NCI-H446 (cell line): ENCODE measurements at places on chromosomes 4 and X.
A peak's percentile ranks its signal among the peaks of the same experiment; 100 is the strongest.

- no peak for DNase-seq
Measured at GRCh38 chrX:41664375-41664901, 24.3 kb upstream of the GPR34 start.

DNA sequence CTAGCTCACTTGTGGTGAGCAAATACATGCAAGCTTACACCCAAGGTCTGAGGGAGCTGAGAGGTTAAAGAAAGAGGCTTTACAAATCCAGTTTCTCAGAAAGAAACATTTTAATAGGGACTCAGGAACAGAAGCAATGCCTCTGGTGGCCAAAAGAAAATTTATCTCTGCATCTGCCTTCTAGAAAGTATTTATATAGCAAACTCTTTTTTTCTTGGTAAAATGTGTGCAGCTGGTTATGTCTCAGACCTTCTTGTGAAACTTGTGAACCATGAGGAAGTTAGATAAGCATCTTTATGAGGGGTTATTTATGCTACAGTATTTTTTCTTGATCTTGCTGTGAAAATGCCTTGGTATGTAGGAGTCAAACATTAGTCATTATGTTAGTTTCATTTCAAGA is 48.5 kb upstream of the CYSLTR1 start:
- DNase-seq: no peak

GRCh38 chrX:111597967-111598366 is 83.0 kb upstream of the ALG13 start:
- no peak for DNase-seq

DNA sequence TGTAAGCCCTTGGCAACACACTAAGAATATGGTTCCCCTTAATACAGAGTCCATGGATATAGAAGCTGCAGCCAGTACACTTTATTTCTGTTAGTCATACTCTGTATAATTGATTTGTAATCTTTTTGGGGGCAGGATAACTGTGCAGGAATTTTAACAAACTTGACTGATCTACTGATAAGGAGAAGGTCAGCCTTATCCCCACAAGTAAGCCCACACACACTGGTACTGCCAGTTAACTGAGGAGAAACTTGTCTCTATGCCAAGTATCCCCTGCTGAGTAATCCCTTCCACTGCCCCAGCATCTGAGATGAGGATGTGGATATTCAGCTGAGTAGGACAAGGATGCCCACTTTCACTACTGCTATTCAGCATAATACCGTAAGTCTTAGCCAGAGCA is 154.9 kb upstream of the CXXC4 start:
- DNase-seq: no peak

DNA sequence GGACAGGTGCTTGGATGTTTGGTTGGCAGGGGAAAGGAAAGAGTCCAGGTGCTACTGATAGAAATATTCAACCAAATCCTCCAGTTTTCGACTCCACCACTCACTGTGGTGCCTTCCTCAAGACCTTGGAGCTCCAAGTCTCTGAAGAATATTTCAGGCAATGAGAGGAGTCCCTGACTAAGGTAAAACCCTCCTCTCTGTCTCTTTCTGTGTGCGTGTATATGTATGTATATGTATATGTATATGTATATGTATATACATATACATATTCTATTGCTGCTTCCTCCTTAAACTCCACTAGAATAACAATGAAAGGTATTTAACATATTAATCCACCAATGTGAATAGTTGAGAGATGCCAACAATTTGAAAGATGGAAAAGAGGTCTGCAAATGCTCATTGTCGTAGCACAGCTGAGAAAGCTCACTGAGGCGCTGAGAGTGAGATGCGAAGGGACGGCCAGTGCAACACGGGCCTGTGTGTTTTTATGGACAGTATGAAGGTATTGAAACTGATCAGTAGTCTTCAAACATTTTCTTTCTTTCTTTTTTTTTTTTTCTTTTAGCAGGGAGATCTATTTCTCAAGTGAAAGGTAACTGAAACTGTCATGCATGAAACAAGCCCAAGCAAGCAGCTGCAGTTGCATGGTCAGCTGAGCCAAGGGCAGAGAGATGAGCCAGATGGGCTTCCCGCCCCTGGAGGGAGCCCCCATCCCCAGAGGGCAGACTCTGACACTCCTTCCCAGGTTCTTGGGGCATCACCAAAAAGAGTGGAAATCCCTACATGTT is 41.1 kb upstream of the HS3ST1 start:
- DNase-seq: no peak

DNA sequence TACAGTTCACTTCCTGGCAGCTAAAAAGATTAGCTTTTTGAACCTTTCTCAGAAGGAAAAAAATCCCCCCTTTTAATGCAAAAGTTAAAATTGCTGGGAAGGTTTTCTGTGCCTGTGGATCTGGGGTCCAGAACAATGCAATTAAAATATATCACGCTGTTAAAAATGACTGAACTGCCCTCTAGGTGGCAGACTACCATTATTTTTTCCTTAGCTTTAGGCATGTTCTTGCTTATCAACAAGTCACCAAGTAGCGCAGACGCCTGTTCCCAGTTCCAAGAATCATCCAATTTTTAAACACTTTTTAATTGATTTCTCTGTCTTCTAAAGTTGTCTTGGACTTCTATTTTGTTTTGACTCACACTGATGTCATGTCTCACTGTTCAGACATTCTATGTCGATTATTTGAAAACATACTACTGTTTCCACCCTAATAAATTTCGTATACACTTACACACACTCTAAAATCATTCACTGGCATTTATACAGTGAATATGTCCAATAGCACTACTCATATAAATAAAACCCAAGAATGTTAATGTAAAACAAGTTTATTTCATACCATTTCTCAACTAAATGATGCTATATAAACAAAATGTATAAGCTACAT is 661.6 kb downstream of the RAPGEF2 start:
- peak; percentile 64 for DNase-seq

DNA sequence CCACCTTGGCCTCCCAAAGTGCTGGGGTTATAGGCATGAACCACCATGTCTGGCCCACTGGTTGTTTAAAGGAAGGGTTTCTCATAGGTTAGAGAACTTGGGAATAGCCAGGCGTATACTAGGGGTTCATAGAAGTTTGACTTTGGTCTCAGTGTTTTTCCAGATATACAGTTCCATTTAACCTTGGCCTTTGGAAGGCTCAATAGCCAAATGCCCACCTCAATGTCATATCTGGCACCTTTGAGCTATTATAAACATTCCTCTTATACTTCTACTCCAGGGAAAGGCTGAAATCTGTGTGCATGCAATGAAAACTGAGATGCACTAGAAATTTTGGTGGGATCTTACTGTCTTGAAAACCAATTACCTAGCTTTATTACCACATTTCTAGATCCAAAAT is 47.5 kb upstream of the PROM1 start:
- no peak for DNase-seq

DNA sequence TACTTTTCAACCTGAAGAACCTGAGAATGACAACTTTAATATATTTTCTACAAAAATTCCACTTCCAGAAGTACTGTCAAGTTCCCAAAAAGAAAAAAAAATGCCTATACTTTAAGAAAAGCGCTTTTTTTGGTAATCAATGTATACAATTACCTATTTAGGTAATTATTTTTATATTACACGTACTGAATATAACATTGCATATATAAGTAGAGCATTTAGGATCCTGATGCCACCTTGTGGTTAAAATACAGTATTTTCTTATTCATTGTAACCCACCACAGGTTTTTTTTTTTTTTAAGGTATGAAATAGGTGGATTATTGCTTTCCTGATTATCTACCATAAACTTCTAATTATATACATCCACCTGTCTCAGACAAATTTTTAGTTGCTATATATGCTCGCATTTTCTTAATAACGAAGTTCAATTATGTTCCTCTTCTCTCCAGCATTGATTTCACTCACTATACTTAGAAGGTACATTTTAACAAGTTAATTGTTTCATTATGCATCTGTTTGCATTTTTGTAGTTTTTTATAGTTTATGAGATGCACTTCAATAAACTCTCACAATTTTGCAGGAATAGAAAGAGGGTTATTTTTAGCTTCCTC is 5.2 kb downstream of the MAP9 start:
- no peak for DNase-seq

DNA sequence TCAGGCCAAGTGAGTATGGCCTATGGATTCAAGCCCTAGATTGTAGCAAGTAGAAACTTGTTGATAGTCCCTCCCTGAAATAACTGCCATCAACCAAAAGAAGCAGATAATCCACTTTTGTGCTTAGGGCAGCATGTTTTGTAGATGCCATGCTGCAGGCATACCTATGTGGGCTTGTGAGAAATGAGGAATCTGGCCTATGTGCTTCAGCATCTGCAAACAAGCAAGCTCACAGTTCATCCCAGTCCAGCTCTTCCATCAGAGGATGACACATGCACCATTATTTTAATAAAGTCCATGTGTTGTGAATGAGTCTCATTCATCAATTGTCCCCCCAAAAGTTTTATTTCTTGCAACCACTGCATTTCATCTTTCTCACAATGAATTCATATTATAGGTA is 421.9 kb upstream of the DIPK2B start:
- no peak for DNase-seq

DNA sequence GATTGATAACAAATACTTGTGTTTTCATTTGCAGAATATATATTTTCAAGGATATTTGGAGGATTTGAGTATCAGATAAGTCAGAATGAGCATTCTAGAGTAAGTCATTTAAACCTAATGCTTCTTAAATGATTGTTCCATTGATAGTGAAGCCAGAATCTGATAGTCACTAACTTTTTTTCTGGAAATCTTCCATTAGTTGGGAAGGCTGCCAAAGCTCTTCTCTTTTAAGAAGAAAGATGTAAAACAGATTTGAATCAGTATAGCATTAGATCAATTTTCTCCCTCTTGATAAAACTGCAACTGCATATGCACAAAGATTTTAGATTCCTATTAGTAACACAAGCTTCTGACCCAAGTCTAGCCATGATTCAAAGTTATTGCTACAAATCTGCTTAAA is 256.7 kb downstream of the SPOCK3 start:
- DNase-seq: peak; percentile 25

DNA sequence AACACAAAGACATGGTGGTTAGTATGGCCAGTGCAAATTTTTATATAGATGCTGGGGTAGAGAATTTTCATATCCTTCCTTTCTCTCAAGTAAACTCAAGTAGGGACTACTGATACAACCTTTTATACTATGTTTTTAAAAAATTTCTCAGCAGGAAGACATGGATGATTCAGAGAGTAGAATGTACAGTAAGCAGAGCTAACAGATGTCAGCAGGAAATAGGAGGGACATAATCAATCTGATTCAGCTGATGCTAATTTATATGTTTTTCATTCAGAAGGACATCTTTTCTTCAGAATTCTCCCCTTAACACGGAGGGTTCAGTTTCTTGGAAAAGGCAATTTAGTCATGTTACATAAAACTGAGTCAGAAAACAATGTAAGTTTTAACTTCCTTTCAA is 95.4 kb downstream of the GRIA2 start:
- DNase-seq: no peak

GRCh38 chr4:7121866-7122653 is 54.2 kb upstream of the GRPEL1 start:
- no peak for DNase-seq

DNA sequence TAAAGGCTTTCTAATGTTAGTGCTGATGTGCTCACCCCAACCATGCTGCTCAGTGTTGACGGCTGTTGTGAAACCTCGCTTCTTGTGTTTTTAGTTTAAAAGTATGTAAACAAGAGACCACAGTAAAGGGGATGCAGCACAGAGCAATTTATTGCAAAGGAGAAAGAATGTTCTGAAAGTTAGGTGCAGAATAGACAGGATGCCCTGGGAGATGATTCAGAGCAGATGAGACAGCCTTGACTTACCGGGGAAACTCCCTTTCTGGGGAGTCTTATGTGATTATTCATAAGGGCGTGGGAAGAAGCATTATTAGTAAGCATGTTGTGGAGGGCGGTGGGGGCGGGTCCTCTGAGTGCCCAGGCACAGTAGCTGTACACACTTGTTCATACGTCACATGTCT is 47.7 kb downstream of the EVC start:
- no peak for DNase-seq

DNA sequence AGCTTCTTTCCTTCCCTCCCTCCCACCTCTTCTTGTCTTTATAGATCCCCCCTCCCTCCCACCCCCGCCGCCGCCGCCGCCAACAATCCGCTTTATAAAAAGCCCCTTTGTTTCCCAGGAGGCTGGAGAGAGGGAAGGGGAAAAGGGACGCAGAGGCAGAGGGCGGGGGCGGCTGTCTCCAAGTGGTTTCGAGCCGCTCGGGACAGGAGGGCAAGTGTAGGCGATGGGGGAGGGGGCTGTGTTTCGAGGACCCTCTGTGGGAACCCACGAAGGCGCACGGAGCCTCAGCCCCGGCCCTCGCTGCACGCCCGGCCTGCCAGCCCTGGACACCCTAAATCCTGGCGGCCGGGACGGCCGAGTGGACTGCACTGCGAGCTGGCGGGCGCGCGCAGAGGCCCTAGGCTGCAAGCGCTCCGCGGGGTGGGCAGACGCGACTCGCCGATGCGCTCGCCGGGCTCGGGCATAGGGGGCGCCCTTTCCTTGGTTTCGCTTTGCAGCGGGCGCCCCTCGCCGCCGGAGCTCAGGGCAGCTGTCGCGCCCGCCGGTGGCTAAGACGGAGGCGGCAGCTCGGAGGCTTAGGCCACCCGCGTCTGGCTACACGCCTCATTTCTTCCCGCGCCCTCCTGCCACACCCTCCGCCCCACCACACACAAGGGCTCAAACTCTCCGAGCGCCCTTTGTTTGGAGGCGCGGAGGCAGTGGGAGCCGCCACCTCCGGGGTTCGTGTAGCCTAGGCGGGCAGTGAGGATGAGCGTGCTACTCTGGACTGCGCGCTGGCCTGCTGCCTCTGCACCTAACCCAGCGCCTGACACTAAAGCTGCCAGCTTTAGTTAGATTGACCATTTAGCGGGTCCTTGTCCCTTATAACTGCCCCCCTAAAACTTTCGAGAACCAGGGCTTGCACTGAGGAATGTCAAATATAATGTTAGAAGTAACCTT is 2.2 kb downstream of the MAMLD1 start:
- DNase-seq: no peak
